Activated effector memory CD4-positive, alpha-beta T cell treated with anti-CD3 and anti-CD28 coated beads, Interleukin-2, amount 50 U/mL, for 16 hours (primary cell): ENCODE measurements at places on chromosomes 5 and 9.

- no peak for DNase-seq
Measured at GRCh38 chr9:107733523-107733894, 243.9 kb upstream of the KLF4 start.

DNA sequence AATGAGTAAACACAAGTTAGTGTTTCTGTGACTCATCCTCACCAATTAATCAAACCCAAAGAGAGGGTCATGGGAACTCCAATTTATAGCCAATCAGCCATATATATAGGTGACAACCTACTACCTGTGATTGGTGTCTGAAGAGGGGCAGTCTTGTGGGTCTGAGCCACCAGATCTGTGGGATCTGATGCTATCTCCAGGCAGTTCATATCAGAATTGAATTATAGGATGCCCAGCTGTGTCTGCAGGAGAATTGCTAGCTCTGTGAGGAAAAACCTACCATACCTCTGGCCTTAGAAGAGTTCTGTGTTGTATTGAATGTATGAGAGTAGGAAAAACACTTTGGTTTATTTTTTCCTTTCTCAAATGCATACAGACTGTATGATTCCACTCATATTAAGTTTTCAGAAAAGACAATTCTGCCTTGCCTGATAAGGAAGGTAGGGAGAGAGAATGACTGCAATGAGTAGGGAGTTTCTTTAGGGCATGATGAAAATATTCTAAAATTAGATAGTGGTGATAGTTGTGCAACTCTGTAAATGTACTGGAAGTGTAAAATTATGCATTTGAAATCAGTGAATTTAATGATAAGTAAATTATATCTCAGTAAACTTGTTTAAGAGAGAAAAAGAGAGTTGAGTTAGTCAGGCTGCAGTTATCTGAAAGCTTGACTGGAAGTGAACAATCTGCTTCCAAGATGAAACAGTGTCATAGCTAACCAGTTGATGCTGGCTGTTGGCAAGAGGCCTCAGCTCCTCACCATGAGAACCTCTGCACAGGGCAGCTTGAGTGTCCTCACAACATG is 274.9 kb downstream of the AUH start:
- DNase-seq, result no peak

- no peak for DNase-seq
Measured at GRCh38 chr5:142674531-142675469, 11.1 kb downstream of the FGF1 start.

GRCh38 chr5:96679293-96679692 is 17.1 kb downstream of the CAST start:
- no peak for DNase-seq

DNA sequence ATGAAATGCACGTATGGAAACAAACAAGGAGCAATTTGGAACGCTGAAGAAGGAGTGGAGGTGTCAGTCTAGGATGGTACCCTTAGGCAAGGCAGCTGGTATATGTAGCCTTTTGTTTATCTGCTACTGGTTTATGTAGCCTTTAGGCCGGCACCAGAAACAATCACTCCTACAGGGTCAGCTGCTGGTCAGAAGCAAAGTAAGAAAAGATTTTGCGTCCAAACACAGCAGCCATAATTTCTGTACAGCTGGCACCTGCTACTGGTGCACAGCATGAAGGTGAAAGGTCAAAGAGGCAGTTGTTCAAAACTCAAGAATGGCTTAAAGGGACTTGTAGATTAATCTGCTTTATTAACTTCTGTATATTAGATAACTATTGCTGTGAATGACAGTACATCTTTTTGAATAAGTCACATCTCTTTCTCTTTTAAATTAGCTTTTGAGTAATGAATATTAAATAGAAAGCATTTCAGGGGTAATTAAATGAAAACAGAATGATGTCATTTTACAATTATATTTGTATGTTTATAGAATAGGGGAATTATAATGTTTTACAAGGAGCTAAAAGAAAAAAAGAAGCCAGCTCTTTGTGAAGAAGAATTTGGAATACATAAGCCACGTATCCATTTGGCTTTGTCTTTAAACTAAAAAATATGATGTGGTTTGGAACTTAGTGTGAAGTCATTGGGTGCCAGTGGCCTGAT is 33.1 kb upstream of the TLX3 start:
- no peak for DNase-seq

DNA sequence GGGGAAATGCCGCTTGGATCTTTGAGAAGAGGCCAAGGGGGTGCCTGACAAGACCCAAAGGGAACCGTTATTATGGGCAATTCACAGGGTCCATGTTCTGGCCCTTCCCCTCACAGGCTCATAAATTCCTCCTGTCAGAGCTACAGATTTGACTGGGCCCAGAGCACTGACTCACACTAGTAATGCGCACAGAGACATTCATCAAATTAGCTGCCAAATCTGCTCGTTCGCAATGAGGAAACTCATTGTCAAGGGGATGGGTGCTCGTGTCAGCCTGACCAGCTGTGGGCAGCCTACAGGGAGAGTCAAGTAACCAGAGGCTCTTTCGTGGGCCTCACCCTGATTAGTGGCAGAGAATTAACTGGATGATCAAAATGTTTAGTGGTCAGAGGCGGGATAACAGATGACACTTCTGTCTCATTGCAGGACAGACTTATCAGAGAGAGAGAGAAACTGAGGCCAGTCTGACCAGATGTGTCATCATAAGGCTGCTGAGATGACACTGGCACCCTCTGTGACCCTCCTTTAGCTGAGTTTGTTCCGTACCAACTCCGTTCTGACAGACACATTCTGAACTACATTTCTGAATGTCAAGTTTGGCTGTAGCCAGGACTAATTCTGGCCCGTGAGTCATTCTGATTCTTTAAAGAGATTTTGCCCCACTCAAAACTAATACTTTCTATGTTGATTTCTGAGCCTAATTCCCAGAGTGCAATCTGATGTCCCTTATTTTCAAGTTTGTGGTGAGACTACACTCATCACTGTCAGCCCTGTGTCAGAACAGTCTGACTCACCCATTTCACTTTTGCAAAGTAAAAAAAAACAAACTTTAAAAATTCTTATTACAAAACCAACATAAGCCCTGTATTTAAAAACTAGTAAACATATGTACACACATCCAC is 377.1 kb downstream of the ACTL7B start:
- DNase-seq, result no peak

GRCh38 chr9:76581731-76582130 is 122.7 kb downstream of the GCNT1 start:
- no peak for DNase-seq

- no peak for DNase-seq
Measured at GRCh38 chr9:136525841-136526499, 19.9 kb downstream of the NOTCH1 start.

- DNase-seq, result no peak
Measured at GRCh38 chr5:133821311-133821741, 147.1 kb downstream of the C5orf15 start.

GRCh38 chr5:119286511-119287488 is 69.0 kb upstream of the TNFAIP8 start:
- DNase-seq, result no peak

DNA sequence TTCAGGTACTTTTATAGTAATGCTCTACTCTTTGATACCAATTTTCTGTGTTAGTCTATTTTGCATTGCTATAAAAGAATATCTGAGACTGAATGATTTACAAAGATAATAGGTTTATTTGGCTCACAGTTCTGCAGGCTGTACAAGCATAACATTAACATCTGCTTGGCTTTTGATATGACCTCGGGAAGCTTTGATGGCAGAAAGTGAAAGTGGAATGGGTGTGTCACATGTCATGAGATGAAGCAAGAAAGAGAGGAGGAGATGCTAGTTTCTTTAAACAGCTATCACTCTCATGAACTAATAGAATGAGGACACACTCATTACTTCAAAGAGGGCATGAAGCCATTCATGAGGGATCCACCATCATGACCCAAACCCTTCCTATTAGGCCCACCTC is 270.9 kb upstream of the IL12B start:
- no peak for DNase-seq

DNA sequence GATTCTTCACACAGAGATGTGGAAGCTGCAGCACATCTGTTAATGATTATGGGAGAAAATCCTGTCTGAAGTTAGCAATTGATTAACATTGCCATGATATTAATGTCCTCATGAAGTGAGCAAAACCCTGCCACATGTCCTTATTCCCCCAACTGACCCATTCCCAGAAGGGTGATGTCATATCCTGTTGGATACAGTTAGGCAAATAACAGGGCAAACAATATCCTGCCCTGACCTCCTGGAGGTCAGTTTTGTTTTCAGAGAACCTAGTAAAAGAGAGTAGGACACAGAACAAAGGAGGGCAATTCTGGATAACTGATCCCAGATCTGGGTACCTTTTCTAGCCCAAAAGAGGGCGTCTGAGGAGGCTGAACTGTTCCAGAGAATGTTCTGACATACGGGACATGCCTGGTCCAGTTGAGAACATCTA is 11.0 kb downstream of the ABLIM3 start:
- DNase-seq, result no peak

GRCh38 chr5:82354543-82354942 is 76.4 kb upstream of the RPS23 start:
- no peak for DNase-seq

- DNase-seq, result no peak
Measured at GRCh38 chr9:95264954-95265615, 52.4 kb downstream of the FANCC start.

GRCh38 chr5:59164041-59164830 is 581.4 kb downstream of the RAB3C start:
- DNase-seq, result no peak

DNA sequence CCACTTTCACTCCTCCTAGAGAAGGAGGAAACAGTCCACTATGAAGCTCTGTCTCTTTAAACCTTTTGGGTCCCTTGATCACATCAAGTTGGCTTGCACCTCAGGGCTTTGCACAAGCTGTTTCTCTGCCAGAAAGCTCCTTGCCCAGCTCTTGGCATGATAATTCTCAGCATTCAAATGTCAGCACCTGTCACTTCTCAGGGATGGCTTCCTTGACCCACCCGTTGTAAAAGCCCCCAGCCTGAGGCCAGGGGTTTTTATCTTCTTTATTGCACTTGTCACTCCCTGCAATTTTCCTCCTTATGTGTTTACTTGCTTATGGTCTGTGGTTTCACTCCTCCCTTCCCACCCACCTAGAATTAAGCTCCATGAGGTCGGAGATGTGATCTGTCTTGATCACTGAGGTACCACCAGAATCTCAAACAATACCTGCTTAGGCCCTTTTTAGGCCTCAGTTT is 200.7 kb upstream of the TBC1D2 start:
- no peak for DNase-seq

GRCh38 chr5:96253140-96253539 is 179.9 kb downstream of the PCSK1 start:
- DNase-seq, result no peak

DNA sequence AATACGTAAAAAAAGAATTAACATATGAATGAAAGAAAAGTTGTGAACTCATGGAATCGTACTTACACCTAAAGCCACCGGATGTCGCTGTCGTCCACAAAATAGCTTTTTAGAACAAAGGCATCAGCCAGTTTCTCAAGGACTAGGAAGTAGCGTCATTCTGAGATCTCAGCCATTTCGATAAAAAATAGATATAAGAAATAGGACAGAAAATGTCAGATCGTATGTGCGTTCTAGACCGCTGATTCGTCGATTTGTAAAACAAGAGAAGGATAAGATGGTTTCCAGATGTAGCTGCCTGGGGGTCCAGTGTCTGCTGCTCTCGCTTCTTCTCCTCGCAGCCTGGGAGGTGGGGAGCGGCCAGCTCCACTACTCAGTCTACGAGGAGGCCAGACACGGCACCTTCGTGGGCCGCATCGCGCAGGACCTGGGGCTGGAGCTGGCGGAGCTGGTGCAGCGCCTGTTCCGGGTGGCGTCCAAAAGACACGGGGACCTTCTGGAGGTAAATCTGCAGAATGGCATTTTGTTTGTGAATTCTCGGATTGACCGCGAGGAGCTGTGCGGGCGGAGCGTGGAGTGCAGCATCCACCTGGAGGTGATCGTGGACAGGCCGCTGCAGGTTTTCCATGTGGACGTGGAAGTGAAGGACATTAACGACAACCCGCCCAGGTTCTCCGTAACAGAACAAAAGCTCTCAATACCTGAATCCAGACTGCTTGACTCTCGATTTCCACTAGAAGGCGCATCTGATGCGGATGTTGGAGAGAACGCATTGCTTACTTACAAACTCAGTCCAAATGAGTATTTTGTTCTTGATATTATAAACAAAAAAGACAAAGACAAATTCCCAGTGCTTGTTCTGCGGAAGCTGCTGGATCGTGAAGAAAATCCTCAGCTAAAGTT is at the start of gene PCDHA10:
Gene PCDHA10 (plus strand): TSS at position 126 of the 903 bp plus-strand sequence. CDS start 152 bp downstream, at position 278.
- DNase-seq, result no peak

GRCh38 chr5:112960315-112960714 is 16.3 kb upstream of the DCP2 start:
- no peak for DNase-seq

GRCh38 chr9:134571326-134571931 is 70.2 kb upstream of the COL5A1 start:
- peak; percentile 28 for DNase-seq

GRCh38 chr5:55030220-55030619 is 6.2 kb downstream of the GZMK start:
- DNase-seq, result no peak

DNA sequence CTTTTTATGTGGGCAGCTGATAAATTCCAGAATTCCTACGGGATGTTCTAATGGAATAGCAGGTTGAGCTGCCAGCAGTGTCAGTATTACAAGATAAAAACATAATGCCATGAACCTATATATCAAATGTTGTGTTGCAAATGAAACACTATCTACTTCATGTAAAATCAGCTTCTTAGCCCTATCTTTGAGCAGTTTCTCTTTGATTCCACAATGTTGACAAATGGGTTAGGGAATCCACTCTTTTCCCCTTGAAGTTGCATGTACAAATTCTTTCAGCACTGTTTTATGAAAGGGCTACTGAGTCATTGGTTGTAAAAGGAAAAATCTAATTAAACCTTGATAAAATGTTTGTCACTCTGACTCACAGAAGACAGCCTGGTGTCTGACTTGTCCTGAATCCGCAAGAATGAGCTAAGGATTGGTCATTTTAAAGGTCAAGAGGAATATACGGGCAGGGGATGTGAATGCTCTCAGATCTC is 950.6 kb upstream of the NUDT12 start:
- no peak for DNase-seq

DNA sequence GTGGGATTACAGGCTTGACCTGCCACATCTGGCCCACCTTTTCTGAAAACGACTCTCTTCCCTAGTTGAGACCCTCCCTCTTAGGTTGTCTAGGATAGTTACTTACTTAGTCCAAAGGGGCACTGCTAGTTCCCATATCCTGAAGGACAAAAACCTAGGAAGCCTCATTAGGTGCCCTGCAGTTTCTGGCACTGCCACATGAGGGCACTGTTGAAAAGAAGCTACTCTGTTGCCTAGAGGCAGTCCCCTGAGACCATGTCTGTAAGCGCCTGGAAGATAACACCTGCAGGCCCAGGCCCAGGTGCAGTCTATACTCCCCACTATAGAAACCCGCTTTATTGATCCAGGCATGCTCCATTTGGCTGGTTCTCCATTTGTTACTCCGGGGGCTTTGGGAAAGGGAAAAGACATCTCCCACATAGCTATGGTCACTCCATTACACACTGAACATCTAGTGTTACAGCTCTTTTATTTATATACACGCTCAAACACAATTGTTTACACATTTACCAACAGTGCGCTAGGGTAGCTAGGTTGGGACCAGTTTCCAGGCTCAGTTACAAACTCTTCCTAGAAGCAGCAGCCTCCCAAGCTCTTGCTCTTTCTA is 73.4 kb upstream of the PPARGC1B start:
- peak; percentile 67 for DNase-seq

GRCh38 chr5:55636177-55636576 is 75.9 kb downstream of the SLC38A9 start:
- no peak for DNase-seq
